Memory B cell (primary cell): ENCODE measurements at places on chromosomes 5 and 9.

DNA sequence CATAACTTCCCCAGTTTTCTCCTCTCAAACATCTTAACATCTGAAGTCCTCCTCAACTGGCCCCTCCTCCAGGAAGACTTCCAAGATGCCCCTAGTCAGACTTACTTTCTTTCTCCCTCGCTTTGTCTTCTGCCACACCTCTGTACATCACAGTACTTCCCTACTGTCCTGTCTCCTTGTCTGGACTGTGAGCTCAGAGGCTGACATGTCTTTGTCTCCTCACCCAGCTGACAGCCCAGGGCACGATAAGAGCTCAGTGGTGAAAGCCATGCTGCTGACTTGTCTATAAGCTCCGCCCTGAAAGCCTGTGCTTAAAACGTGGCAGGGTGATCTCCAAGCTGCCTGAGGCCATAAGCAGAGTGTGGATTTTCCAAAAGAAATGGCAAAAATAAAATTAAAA, 33.0 kb upstream of the SLC25A51 start:
- no peak for DNase-seq

GRCh38 chr5:22780756-22781155, 72.4 kb downstream of the CDH12 start:
- DNase-seq = no peak

DNA sequence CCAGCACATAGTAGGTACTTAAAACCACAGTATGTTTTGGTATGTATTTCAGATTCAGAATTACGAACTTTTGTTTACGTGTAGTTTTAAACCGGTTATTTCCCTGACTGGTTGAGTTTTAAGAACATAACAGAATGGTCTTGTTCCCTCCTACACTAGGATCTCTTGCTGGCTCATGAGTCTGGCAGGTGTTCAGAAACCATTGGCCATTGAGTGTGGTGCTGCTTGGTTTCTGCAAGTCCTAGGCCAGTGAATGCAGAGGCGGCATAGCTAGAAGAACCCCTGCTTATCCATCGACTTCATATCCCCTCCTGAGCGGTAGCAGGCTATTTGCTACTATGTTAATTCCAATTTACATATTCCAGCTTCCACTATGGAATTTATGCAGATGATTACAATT, 65.6 kb downstream of the GPR21 start:
- DNase-seq = no peak

- DNase-seq = no peak
Observed at GRCh38 chr5:67805666-67806348, 409.7 kb upstream of the PIK3R1 start.

GRCh38 chr5:159175547-159175946, 33.8 kb downstream of the RNF145 start:
- no peak for DNase-seq

GRCh38 chr5:124438026-124438902, 308.2 kb downstream of the ZNF608 start:
- DNase-seq = no peak

DNA sequence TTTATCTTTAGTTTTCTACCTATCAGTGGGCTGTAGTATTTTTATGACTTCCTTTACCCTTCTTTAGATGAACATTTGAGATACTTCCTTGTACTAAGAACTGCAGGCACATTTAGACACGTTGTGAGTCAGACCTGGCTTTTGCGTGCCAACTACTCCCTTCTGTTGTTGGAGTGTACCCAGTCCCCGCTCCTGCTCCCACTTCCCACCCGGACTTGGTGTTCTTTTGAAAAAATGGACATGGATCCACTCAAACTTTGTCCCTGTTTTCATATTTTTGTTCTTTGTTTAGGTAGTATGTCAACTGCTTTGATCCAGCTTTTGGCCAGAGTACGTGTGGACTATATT, 60.7 kb downstream of the PARP8 start:
- no peak for DNase-seq

- no peak for DNase-seq
Observed at GRCh38 chr5:164600274-164600673, 1094.9 kb downstream of the MAT2B start.

GRCh38 chr5:107615299-107615817, 55.4 kb downstream of the EFNA5 start:
- no peak for DNase-seq

DNA sequence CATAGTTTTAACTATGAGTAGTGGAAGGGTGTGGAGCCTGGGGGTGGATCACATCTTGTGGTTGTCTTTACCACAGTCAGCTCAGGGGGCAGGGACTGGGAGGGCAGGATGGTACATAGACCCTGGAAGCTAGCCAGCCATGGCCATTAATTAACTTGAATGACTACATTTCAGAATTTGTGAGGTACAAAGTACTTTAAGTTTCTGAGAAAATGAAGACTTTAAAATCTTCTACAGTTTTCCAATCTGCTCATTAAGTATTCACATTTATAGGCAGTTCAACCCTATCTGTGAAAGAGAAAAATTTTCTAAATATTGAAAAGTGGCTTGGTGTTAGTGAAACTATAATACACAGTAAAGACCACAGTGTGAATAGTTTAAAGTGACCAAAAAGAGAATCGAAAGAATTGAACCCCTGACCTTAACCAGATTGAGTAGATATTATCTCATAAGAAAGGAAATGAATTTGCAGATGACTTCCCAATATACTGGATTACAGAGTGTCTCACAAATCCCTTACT, 234.2 kb upstream of the MEF2C start:
- no peak for DNase-seq

GRCh38 chr5:108543486-108543885, 161.6 kb upstream of the FBXL17 start:
- no peak for DNase-seq

GRCh38 chr9:76835571-76836283, 70.2 kb downstream of the PRUNE2 start:
- no peak for DNase-seq

GRCh38 chr5:154435226-154435625, 10.6 kb upstream of the SAP30L start:
- DNase-seq = no peak

DNA sequence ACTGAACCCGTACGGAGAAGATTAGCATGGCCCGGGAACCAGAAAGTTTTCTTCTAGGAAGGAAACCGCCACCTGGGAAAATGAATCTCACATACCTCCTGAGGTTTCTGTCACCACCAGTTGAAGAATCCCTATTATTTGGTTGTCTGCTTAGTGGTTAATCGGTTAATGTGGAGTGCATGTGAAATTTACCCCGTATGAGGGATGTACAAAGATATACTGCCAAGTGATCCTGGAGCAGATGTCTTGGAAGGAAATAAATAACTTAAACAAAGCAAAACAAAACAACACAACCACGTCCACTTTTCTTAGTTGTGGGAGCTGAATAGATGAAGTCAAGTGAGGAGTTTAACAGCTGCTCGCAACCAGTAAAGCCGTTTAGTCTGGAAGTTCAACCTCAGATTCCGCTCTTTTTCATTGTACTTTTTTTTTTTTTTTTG, 3.8 kb downstream of the DMRT2 start:
- DNase-seq = no peak
